ENCODE measurements at places on chromosomes 12 and 14.

DNA sequence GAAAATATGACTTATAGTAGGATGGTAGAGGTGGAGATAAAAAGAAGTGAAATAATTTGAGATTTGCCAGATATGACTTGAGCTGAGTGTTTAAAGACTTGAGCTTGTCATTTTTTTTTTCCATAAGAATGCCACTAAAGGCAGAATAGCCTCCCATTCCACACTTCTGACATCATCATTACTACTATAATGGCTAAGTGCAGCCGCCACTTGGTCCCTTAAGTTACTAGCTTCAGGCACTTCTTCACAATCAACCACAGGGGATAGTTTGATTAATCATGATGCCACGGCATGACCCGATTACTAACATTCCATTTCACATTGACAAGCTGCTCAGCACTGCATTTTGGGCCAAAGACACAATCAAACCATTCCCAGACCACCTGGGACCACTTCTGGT, 127.9 kb downstream of the EFCAB11 start:
- no peak for DNase-seq

GRCh38 chr14:96065661-96066459, 26.7 kb downstream of the C14orf132 start:
- no peak for DNase-seq

DNA sequence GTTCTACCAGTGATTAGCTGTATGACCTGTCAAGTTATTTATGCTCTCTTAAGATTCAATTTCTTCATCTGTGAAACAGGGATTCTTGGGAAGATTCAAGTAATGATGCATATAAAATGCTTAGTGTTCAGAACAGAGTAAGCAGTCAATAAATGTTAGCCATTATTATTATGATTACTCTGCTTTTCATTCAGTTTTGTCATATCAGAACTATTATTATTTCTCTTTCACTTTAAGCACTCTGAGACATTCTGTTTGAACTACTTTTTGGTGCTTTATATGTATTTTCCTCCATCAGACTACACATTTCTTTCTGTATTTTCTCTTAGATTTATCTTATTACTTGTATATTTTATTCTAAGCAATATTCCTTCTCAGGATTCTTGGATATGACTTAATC, 81.2 kb downstream of the CFAP54 start:
- no peak for DNase-seq

GRCh38 chr12:56574210-56574609, 52.6 kb downstream of the RBMS2 start:
- no peak for DNase-seq

DNA sequence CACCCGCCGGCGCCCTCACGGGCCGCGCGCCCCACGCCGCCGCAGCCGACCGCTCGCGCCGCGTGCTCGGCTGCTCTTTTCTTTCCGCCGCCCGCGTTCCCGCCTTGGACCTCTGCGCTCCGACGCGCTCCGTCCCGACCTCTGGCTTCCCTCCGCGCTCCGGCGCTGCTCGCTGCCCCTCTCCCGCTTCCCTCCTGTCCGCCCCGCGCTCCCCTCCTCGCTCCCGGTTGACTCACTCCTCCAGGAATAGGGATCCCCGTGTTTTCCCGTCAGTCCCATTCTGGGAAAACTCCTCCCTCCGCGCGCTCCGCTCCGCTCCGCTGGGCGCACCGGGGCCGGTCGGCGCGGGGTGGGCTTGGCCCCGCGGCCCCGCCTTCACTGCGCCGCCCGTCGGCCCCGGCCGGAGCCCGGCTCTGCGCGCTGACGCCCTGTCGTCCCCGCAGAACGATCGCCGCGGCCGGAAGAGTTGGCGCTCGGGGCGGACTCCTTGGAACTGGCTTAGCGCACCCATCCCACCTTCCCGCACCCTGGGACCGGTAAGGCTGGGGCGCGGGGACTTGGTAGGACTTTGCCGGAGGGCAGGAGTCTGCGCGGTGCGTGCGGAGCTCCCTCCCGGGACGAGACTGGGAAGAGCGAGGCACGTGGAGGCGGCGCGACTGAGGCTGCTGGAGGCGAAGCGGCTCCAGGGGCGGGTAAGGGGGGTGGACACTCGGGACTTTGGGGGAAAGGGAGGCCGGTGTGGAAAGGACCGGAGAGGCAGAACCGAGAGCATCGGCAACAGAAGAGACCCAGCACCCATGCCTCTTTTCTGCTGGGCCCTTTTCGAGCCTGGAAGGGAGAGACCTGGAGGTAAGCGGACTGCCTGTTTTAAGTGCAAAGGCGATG, 550 bp downstream of the TEAD4 start:
- DNase-seq: no peak

GRCh38 chr12:105860561-105861207, 278.1 kb downstream of the NUAK1 start:
- DNase-seq: no peak

DNA sequence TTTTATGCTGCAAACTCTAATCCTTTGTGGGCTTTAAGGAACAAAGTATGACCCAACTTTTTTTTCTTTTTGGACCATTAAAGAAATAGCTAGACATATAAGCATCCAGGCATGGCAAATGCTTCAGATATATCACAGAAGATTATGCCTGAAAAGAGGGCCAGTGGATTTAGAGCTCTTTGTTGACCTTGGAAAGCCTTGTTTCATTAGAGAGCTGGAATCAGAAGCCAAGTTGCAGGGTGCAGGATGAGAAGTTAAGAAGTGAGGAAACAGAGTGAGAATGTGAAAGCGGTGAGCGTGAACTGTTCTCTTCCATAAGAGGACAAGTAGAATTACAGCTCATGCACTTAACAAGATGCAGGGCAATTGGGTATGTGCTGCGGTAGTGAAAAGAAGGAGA, 373.7 kb downstream of the SYT1 start:
- no peak for DNase-seq

GRCh38 chr12:14396071-14396470, 30.6 kb downstream of the ATF7IP start:
- DNase-seq: no peak
